ENCODE measurements at places on chromosomes 13 and 19. TPM values are rescaled to one million over a fixed set of nuclear protein-coding genes. Genes with fewer than 3 reads are reported as not detected.

GRCh38 chr19:3873151-3873550 lies 4.3 kb upstream of the ZFR2 start:
- H3K4me1 ChIP-seq, result no peaks in the 10 kb centered on the region
- peaks cover 2% of the 10 kb centered on the region for H3K27me3 ChIP-seq
- DNase-seq, result no peak
- H3K27ac ChIP-seq, result no peak overlapping the region
- H3K36me3 ChIP-seq, result no peaks in the 10 kb centered on the region

- no peaks in the 10 kb centered on the region for H3K4me1 ChIP-seq
- DNase-seq, result no peak
- no peak overlapping the region for H3K4me3 ChIP-seq
- no peaks in the 10 kb centered on the region for H3K36me3 ChIP-seq
- peaks cover 71% of the 10 kb centered on the region for H3K27me3 ChIP-seq
These were observed 465.6 kb downstream of the ITGBL1 start for GRCh38 chr13:101917833-101918661.

- H3K36me3 ChIP-seq, result no peaks in the 10 kb centered on the region
- no peak overlapping the region for H3K27ac ChIP-seq
- no peak overlapping the region for H3K4me3 ChIP-seq
- no peak for DNase-seq
These were observed 4.3 kb upstream of the PALM3 start for GRCh38 chr19:14066134-14066533.

DNA sequence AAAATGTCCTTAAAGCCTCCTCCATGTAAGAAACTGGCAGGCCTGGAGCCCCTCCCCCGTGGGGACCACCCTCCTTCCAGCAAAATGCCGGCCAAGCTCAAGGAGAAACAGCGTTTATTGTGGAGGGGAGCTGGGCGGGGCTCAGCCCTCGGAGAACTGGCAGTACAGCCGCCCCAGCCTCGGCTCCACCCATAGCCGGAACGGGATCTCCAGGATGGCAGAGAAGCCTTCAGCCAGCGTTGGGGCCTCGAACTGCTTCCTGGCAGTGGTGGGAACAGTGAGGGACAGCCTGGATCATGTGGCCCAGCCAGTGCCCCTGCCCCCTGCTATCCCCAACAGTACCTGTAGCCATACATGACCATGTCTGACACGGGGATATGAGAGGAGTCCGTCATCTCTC lies 6.3 kb downstream of the PNKP start:
- peaks cover 54% of the 10 kb centered on the region for H3K36me3 ChIP-seq
- no peak overlapping the region for H3K4me3 ChIP-seq
- no peak for DNase-seq
- H3K27ac ChIP-seq, result no peak overlapping the region

DNA sequence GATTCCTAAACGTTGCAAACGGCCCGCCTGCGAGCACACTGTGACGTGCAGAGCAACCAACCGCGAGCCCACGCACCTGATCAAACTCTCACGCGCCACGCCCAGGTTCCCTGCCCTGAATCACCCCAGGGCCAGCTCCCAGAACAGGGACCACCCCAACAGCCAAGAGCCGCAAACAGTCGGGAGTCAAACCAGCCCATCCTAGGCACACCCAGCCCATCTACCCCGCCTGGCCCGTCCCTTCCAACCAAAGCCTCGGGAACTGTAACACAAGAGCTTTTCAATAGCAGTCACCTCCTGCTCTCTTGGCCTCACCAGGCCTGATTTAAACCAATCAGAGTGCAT lies 8.9 kb downstream of the PIP5K1C start:
- H3K4me1 ChIP-seq, result no peaks in the 10 kb centered on the region
- no peak overlapping the region for H3K27ac ChIP-seq
- no peaks in the 10 kb centered on the region for H3K27me3 ChIP-seq

- H3K27me3 ChIP-seq, result no peaks in the 10 kb centered on the region
- H3K4me3 ChIP-seq, result no peak overlapping the region
- peaks cover 21% of the 10 kb centered on the region for H3K4me1 ChIP-seq
These were observed 412.1 kb downstream of the KLF12 start for GRCh38 chr13:73722120-73722519.

DNA sequence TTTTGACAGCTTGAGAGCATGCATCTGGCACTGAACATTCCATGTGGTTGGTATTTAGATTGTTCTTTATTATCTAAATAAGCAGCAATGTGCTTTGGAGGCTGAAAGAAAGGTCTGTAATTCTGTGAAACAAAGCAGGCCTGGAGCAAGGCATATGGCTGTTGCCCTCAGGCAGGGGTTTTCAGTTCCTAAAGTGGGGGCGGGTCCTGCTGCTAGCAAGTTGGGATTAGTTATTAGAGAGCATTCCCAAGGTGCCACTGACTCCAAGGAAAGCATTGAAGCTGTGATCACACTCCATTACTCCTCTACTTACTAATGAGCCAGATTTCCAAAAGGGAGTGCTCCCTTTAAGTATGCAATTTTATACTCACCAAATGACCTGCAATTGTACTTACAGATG lies 432.2 kb downstream of the OLFM4 start:
- no peak for DNase-seq
- H3K27ac ChIP-seq, result no peak overlapping the region
- H3K4me3 ChIP-seq, result no peak overlapping the region
- H3K4me1 ChIP-seq, result no peaks in the 10 kb centered on the region
- no peaks in the 10 kb centered on the region for H3K36me3 ChIP-seq

Gene CCDC70
- not detected for total RNA-seq

Gene SCGB2B2
- not detected for total RNA-seq

Gene FGF22
- 1.3 TPM for total RNA-seq

Gene NCR1
- not detected for total RNA-seq

Gene GJB2
- total RNA-seq, result 53.0 TPM

Gene MEF2B
- 0.22 TPM for total RNA-seq

Gene COL4A2
- 127 TPM for total RNA-seq

Gene IFI30
- 35.0 TPM for total RNA-seq

Gene SLITRK6
- total RNA-seq, result 4.1 TPM

All from PC-3 (cell line).